HFFc6 (cell line): ENCODE measurements at places on chromosomes 5 and 9.

- no peaks in the 10 kb centered on the region; the same call in none of the 2 replicates for H3K27me3 ChIP-seq
- peaks cover 15% of the 10 kb centered on the region for H3K4me1 ChIP-seq
- H3K4me3 ChIP-seq: no peak overlapping the region
- DNase-seq: no peak
Measured at GRCh38 chr5:123455640-123456039, 32.4 kb upstream of the CEP120 start.

DNA sequence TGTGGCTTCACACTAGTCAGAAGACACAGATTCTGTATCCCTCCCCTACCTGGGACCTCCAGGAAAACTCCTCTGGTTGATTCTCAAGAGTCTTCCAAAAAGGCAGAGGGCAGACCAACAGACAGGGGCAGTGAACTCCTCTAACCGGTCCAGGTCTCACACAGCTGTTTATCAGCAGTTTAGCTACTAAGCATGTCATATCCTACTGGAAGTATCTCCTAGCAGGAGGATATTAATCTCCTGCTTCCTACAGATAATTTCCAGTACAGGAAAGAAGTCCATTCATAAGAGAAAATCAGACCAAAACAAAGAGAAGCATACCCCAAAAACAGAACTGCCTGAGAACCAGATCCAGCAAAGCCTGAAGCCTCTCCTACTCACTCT lies 64.3 kb downstream of the DTWD2 start:
- H3K4me1 ChIP-seq: peaks cover 5% of the 10 kb centered on the region
- no peaks in the 10 kb centered on the region; the same call in 1 of the 2 replicates for H3K27me3 ChIP-seq
- no peak for DNase-seq
- H3K4me3 ChIP-seq: no peak overlapping the region
- no peaks in the 10 kb centered on the region for H3K36me3 ChIP-seq
- no peak overlapping the region for H3K27ac ChIP-seq

GRCh38 chr5:153552886-153553285 lies 62.4 kb downstream of the GRIA1 start:
- no peaks in the 10 kb centered on the region for H3K36me3 ChIP-seq
- no peaks in the 10 kb centered on the region; the same call in 1 of the 2 replicates for H3K27me3 ChIP-seq
- H3K27ac ChIP-seq: peak overlapping the region; percentile 90
- H3K4me3 ChIP-seq: peak overlapping the region; percentile 66
- DNase-seq: peak; percentile 23

- peaks cover 18% of the 10 kb centered on the region for H3K36me3 ChIP-seq
- no peak overlapping the region for H3K4me3 ChIP-seq
- peak; percentile 59 for DNase-seq
- H3K27me3 ChIP-seq: peaks cover 1% of the 10 kb centered on the region
- peak overlapping the region; percentile 73 for H3K27ac ChIP-seq
- H3K4me1 ChIP-seq: peaks cover 7% of the 10 kb centered on the region
Measured at GRCh38 chr9:33250458-33250995, 10.6 kb downstream of the SPINK4 start.

DNA sequence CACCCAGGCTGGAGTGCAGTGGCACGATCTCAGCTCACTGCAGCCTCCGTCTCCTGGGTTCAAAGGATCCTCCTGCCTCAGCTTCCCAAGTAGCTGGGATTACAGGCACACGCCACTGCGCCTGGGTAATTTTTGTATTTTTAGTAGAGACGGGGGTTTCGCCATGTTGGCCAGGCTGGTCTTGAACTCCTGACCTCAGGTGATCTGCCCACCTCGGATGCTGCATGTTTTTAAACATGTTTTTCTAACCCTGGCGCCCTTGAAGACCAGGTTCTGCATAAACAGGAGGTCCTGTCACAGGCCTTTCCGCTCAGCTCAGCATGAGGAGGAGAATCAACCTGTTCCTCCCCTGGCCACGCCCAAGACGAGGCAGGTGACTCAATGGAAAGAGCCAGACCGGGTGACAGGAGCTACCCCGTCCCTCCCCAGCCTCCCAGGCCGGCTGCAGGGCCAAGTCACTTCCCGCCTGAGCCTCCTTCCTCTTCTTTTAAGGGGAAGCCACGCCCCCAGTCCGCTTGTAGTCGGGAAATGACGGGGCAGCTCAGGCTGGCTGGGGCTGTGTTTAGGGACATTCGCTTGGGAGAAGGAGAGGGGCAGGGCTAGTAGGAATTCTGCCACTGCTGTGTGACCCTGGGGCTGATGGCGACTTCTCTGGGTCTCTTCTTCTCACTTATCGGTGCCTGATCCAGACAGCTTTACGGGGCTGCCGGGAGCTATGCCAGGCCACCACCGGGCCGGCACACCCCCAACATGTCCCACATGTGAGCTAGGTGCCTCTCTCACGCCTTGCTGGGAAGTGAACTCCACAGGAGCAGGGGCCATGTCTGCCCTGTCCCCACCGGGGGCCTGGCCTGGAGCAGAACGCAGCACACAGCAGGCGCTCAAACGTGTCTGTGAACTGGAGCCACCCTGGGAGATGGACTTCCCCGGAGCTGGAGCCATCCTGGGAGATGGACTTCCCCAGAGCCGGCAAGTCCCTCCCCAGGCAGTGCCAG lies 6.1 kb downstream of the NOTCH1 start:
- no peak overlapping the region for H3K4me3 ChIP-seq
- H3K4me1 ChIP-seq: no peaks in the 10 kb centered on the region
- H3K27ac ChIP-seq: no peak overlapping the region
- H3K36me3 ChIP-seq: no peaks in the 10 kb centered on the region
- H3K27me3 ChIP-seq: peaks cover 3% of the 10 kb centered on the region; the same call in 1 of the 2 replicates

DNA sequence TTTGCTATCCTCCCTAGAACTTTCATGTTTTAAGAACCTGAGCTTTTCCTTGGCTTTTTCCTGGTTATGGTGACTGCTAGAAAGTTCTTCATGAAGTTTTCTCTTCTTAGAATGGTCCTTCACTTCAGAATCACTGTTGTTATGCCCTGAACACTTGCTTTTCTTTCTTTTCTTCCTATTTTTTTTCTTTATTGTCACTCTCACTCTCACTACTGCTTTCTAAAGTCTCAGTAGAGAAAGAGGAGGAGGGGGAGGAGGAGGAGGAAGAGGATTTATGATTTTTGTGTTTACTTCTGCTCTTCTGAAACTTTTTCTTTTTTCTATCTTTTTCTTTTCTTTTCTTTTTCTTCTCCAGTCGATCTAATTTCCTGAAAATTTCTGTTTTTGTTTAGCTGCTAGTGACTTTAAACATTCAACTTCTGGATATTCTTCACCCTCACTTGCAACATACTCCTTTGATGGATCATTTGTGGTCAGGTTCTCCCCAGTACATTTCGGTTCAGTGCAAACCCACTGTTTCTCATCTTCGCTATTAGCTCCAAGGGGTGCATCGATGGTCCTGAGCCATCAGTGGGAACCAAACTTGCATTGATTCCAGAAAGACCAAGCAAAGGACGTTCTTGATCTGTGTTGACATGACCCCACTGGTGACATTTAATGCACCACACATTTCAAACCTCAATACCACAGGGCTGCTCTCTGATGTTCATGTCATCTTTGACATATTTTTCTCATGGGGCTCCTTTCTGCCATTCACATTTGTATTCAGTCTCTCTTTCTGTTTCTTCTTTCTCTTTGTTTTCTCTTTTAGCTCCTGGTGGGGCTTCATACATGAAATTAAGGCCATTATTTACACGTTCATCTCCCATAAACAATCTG lies 81.6 kb upstream of the HAND1 start:
- H3K36me3 ChIP-seq: no peaks in the 10 kb centered on the region
- no peak for DNase-seq
- H3K27ac ChIP-seq: no peak overlapping the region
- H3K4me1 ChIP-seq: no peaks in the 10 kb centered on the region
- no peak overlapping the region for H3K4me3 ChIP-seq

DNA sequence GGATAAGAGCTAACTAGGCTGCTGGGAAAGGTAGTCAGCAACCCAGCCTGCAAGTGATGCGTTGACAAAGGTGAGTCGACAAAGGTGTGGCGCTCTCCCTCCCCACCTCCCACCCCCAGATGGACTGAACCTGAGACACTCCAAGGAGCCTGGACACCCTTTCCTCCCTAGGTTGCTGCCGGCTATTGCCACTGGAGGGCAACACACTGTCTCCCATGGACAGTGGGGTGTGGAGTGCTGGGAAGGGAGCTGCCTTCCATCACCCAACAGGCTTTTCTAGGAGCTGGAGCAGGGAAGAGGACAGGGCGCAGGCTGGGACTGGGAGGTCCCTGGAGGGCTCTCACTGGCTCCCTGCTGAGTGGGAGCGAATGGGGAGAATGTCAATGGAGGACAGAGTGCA lies 75.4 kb upstream of the ARAP3 start:
- no peak overlapping the region for H3K4me3 ChIP-seq
- H3K27me3 ChIP-seq: peaks cover 47% of the 10 kb centered on the region
- no peaks in the 10 kb centered on the region for H3K36me3 ChIP-seq
- peak; percentile 38 for DNase-seq
- H3K27ac ChIP-seq: no peak overlapping the region
- H3K4me1 ChIP-seq: no peaks in the 10 kb centered on the region

DNA sequence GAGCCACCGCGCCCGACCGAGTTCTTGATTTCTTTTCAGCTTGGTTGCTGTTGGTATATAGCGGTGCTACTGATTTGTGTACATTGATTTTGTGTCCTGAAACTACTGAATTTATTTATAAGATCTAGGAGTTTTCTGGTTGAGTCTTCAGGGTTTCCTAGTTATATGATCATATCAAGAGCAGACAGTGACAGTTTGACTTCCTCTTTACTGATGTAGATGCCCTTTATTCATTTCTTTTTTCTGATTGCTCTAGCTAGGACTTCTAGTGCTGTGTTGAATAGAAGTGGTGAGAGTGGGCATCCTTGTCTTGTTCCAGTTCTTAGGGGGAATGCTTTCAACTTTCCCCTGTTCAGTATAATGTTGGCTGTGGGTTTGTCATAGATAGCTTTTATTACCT lies 17.4 kb upstream of the LRRC19 start:
- no peaks in the 10 kb centered on the region for H3K27me3 ChIP-seq
- H3K4me1 ChIP-seq: peaks cover 8% of the 10 kb centered on the region
- no peak overlapping the region for H3K27ac ChIP-seq
- no peak overlapping the region for H3K4me3 ChIP-seq
- no peak for DNase-seq

- no peak overlapping the region for H3K27ac ChIP-seq
- no peak for DNase-seq
- H3K4me3 ChIP-seq: no peak overlapping the region
- H3K36me3 ChIP-seq: no peaks in the 10 kb centered on the region
- no peaks in the 10 kb centered on the region for H3K4me1 ChIP-seq
Measured at GRCh38 chr9:80383331-80383730, 811.6 kb downstream of the TLE4 start.

GRCh38 chr9:130971294-130971849 lies 32.3 kb upstream of the FIBCD1 start:
- no peaks in the 10 kb centered on the region for H3K36me3 ChIP-seq
- DNase-seq: no peak
- no peak overlapping the region for H3K4me3 ChIP-seq
- H3K27ac ChIP-seq: no peak overlapping the region
- no peaks in the 10 kb centered on the region for H3K4me1 ChIP-seq

- H3K4me1 ChIP-seq: no peaks in the 10 kb centered on the region
- no peaks in the 10 kb centered on the region for H3K36me3 ChIP-seq
- H3K4me3 ChIP-seq: no peak overlapping the region
- DNase-seq: no peak
- H3K27me3 ChIP-seq: peaks cover 5% of the 10 kb centered on the region; the same call in 1 of the 2 replicates
Measured at GRCh38 chr9:130345897-130346385, 80.4 kb downstream of the HMCN2 start.

GRCh38 chr9:105067895-105068580 lies 140.1 kb upstream of the ABCA1 start:
- peaks cover 78% of the 10 kb centered on the region for H3K4me1 ChIP-seq
- peaks cover 18% of the 10 kb centered on the region for H3K36me3 ChIP-seq
- no peak overlapping the region for H3K4me3 ChIP-seq
- peaks cover 5% of the 10 kb centered on the region for H3K27me3 ChIP-seq

DNA sequence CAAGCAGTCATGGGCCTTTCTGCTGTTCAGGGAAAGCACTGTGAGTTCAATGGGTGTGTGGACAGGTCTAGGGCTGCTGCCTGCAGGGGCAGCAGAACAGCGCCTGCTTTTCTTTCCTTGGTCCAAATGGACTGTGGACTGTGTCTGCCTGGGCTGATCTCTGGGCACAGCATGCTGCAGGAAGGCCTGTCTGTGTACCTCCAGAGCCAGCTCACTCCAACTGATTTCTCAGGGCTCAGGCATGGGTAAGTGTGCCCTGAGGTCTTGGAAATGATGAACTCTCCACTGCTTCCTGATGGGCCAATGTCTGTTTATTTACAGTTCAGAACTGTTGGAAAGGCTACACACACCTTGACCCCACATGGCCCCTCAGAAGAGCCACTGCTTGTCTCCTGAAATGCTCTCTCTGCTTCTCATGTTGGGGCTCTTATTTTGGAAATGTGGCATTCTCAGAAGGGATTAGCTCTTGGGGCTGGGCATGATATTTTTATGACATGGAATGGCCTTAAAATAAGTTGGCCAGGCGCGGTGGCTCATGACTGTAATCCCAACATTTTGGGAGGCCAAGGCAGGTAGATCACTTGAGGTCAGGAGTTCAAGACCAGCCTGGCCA lies 27.0 kb downstream of the SLC22A4 start:
- 0 out of 2 replicates have a peak, but pooled peaks cover 4% of the 10 kb centered on the region for H3K36me3 ChIP-seq
- H3K4me1 ChIP-seq: peaks cover 18% of the 10 kb centered on the region
- no peaks in the 10 kb centered on the region; the same call in 1 of the 2 replicates for H3K27me3 ChIP-seq

DNA sequence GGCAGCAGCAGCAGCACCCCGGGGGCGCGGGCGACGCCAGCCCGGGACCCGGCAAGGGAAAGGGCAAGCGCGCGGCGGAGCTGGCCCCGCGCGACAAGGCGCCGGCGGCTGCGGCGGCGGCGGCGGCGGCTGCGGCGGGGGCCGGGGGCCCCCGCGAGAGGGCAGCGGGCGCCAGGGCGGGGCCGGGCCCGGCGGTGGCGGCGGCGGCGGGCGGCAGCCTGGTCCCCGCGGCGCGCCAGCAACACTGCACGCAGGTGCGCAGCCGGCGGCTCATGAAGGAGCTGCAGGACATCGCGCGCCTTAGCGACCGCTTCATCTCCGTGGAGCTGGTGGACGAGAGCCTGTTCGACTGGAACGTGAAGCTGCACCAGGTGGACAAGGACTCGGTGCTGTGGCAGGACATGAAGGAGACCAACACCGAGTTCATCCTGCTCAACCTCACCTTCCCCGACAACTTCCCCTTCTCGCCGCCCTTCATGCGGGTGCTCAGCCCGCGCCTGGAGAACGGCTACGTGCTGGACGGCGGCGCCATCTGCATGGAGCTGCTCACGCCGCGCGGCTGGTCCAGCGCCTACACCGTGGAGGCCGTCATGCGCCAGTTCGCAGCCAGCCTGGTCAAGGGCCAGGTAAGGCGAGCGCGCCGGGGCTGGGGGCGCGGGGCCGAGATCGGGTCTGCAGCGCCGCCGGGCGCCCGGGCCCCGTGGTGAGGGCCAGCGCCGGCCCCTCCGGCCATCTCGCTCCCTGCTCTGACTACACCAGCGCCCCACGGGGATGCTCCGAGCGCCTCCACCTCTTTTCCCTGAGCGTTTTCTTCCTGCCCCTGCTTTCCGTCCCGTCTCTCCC lies at the start of gene UBE2QL1:
Gene UBE2QL1 (plus strand): TSS at position 238 of the 843 bp plus-strand sequence. CDS start 35 bp downstream, at position 273.
- no peaks in the 10 kb centered on the region for H3K4me1 ChIP-seq
- H3K27me3 ChIP-seq: peaks cover 11% of the 10 kb centered on the region
- H3K27ac ChIP-seq: no peak within 1 kb of the TSS
- H3K36me3 ChIP-seq: no peaks in the 10 kb centered on the region; the same call in 1 of the 2 replicates
- H3K4me3 ChIP-seq: no peak within 1 kb of the TSS; the same call in 1 of the 2 replicates
- DNase-seq: no peak
